Trophoblast cell (in vitro differentiated cells and primary cell): ENCODE measurements at places on chromosomes 7 and 10.

DNA sequence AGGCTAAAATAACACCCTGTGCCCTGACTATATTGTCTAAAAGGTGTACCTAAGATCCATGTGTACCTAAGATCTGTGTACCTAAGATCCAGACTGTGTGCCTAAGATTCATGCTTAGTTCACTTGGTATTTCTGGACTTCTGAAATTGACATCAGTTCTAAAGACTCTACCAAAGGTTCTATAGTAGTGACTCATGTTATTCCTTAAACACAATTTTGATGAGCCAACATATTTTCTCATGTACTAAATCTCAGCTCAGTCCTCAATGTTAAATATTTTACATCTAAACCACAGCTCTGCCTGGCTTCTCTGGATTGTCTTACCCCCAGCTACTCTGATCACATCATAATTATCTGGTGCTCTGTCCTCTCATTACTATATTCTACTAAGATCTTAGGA lies 802.3 kb upstream of the SORCS1 start:
- no peak overlapping the region for H3K27ac ChIP-seq
- H3K4me1 ChIP-seq: no peaks in the 10 kb centered on the region
- H3K4me3 ChIP-seq: no peak overlapping the region
- H3K27me3 ChIP-seq: no peaks in the 10 kb centered on the region

GRCh38 chr10:92303096-92303495 lies 12.1 kb downstream of the MARCHF5 start:
- no peaks in the 10 kb centered on the region for H3K27me3 ChIP-seq
- no peak for DNase-seq
- no peak overlapping the region for H3K4me3 ChIP-seq
- H3K36me3 ChIP-seq: no peaks in the 10 kb centered on the region
- H3K4me1 ChIP-seq: peaks cover 1% of the 10 kb centered on the region
- H3K27ac ChIP-seq: no peak overlapping the region

GRCh38 chr10:43373461-43373860 lies 2.0 kb downstream of the FXYD4 start:
- no peak overlapping the region for H3K4me3 ChIP-seq
- H3K36me3 ChIP-seq: no peaks in the 10 kb centered on the region
- H3K27ac ChIP-seq: no peak overlapping the region
- H3K4me1 ChIP-seq: peaks cover 14% of the 10 kb centered on the region
- no peak for DNase-seq

GRCh38 chr7:40147371-40148246 lies 12.8 kb downstream of the SUGCT start:
- H3K27ac ChIP-seq: no peak overlapping the region
- DNase-seq: no peak
- no peak overlapping the region for H3K4me3 ChIP-seq
- no peaks in the 10 kb centered on the region for H3K4me1 ChIP-seq

GRCh38 chr10:26358071-26358470 lies 80.1 kb upstream of the APBB1IP start:
- no peak for DNase-seq
- H3K36me3 ChIP-seq: no peaks in the 10 kb centered on the region
- H3K4me1 ChIP-seq: peaks cover 4% of the 10 kb centered on the region
- H3K27ac ChIP-seq: no peak overlapping the region
